ENCODE measurements at places on chromosomes 1 and 21.

GRCh38 chr1:109559995-109560394 lies 11.6 kb downstream of the GNAI3 start:
- no peak for DNase-seq

GRCh38 chr1:18412882-18413353 lies 67.8 kb upstream of the KLHDC7A start:
- DNase-seq = no peak

DNA sequence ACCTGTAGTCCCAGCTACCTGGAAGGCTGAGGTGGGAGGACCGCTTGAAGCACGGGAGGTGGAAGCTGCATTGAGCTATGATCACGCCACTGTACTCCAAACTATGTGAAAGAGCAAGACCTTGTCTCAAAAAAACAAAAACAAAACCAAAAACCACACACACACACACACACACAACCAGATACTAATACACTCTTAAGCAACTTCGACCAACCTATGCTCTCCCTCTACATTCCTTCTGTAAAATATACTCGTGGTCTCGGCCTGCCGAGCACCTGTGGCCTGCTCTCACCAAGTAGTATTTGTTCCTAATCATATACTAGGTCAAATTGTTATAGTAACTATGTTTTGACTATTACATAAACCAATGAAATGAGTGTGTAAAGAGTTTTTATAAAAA lies 13.5 kb upstream of the SYT2 start:
- no peak for DNase-seq

DNA sequence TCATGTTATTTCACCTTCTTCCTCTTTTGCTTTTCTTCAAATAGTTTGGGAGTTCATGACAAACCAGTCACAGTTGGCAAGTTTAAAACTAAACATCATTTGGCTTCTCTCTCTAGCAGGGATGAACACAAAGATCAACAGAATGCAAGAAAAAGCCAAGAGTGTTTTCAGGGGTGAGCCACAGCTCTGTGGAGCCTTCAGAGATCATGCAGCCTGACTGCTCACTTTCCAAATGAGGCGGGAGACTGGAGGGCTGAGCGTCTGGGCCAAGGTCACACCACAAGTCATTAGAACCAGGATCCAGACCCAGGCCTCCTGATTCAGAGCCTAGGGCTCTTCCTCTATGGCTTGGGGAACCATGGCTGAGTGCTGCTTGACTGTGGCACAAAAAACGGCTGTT lies 2.7 kb downstream of the DPT start:
- DNase-seq = no peak

- no peak for DNase-seq
Observed at GRCh38 chr1:18991585-18991984, 35.1 kb upstream of the IFFO2 start.

DNA sequence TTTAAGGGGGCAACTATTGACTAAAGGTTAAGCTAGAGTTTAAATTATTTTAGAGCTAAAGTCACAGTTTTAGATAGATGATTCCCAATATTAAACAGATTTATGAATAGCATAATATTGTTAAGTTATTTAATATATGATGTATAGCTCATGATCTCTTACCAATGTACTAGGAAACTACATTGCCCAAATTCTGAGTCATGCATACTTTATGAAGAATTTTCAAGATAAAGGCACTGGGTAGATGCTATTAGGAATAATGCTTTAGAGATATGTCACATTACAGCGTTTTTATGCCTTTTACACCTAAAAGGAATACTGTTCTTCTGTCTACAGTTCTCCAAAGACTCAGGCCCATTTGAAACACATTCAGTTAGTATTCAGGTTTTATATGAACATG lies 215.1 kb downstream of the NCAM2 start:
- DNase-seq = no peak

DNA sequence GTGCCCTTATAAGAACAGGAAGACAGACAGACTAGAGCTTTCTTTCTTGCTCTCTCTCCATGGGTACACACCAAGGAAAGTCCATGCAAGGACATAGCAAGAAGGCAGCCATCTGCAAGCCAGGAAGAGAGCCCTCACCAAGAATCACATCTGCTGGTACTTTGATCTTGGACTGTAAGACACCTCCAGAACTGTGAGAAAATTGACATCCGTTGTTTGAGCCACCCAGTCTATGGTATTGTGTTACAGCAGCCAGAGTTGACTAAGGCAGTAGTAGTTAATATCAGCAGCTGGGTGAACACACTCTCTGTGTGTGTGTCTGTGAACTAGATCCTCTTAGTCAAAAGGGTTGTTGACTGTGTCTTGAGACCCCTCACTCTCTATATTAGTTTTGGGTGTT lies 53.8 kb upstream of the PPP2R5A start:
- no peak for DNase-seq

DNA sequence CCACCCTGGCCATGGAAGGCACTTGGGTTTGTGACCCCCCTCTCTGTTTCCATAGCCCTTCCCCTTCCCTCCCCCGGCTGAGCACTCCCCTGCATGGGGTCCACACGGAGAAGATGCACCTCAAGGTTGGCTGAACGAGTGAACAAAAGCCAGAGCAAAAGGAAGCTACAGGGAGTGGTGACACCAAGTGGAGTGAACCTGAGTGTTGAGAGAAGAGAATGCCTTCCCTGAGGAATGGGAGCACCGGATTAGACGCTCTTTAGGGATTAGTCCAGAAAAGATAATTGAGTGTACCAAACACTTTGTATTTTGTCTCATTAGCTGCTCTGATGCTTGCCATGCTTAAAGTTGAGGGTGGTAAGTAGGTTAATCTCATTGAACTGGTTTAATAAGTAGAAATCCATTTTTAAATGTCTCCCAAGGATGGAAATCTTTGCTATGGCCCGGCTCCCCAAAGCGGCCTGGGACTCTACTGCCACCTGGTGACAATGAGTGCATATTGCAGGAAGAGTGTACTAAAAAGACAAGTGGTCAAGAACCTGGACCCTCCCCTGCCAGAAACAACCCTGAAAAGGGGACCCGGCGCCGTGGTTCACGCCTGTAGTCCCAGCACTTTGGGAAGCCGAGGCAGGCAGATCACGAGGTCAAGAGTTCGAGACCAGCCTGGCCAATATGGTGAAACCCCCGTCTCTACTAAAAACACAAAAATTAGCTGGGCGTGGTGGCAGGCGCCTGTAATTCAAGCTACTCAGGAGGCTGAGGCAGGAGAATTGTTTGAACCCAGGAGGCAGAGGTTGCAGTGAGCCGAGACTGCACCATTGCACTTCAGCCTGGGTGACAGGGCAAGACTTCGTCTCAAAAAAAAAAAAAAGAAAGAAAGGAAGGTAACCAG lies 150.6 kb upstream of the ZC3H12A start:
- DNase-seq = no peak

GRCh38 chr1:68213843-68214242 lies 18.5 kb downstream of the WLS start:
- DNase-seq = no peak

DNA sequence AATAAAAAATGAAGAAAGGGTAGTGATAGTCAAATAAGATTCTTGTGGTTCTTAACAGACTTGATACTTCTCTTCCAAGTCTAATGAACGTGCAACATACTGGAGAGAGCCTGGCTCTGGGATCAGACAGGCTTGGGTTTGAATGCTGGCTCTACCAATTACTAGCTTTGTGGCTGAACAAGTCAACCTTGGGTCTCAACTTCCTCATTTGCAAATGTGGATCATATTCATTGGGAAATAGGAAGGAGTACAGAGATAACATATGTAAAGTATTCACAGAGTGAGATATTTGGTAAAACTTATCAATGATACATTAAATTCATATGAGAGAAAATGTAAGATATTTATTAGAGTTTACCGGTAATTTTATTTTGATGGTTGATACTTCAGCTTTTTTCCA lies 2.0 kb downstream of the EDEM3 start:
- no peak for DNase-seq

DNA sequence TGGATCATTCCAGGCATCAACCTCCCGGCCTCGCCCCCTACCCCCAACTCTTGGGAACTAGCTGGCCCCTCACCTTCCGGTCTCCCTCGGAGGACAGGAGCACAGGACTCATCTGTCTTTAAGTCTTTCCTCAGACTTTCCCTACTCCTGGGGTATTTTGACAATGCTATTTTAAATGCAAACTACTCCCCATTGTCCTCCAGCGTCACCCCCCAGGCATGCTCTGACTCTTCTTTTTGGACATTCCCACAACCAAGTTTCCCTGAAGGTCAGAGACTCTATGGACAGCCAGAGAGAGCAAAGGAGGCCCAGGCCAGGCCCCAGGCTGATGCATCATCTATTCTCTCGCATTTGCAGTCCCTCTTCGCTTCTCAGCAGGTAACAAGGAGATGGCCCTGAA lies 424.3 kb downstream of the PCP4 start:
- no peak for DNase-seq

DNA sequence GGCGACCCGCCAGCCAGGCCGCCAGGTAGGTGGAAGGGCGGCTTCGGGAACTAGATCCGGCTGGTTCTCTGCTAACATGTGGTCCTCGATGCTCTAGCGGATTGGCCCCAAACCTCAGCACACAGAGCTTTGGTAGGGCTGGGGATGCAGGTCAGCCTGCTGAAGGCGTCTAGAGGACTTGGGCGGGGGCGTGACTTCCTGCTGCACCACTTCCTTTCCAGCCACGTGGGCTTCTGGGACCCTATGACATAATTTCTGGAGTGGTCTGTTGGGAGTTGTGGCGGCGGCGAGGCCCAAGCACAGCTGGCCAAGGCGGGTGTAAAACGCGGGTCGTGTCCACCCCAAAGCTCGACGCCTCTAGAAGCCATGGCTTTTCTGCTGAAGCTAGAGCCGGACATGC lies 124.5 kb downstream of the ATF6 start:
- no peak for DNase-seq

DNA sequence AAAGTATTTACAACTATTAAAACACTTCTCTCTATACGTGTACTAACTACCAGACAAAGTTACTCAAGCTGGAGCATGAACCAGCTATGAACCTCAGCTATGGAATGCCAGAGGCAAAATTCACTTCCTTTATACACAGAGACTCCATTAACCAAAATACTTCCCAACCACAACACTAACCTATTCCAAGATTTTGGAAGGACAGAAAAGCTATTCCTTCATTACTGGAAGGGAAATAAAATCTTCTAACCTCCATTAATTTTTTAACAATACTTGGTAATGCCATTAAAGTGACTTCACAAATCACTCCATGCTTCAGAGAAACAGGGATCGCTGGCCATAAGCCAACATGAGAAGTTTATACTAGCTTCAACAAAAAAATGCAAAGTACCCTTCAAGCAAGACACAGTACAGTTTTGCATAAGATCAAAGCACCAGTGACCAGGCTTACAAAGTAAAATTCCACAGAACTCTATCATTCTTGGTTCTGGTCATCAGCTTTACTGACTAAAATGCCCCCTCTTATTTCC lies 58.0 kb downstream of the PUM1 start:
- peak; percentile 57 for DNase-seq

All from amniotic stem cell (primary cell).